ENCODE measurements at places on chromosomes 4 and X.

DNA sequence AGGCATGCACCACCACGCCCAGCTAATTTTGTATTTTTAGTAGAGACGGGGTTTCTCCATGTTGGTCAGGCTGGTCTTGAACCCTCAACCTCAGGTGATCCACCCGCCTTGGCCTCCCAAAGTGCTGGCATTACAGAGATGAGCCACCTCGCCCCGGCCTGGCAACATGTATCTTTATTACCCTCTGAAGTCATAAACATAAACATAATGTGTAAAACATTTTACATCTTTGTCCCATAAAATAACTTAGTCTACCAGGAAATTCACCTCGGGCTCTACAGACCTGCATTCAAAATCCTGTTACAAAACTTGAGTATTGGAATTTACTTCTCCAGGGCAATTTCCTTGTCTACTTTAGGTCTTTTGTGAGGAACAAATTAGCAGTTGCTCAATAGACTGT lies 68.1 kb upstream of the DUSP21 start:
- DNase-seq: no peak

- no peak for DNase-seq
Measured at GRCh38 chr4:128550060-128550459, 259.4 kb upstream of the JADE1 start.

- no peak for DNase-seq
Measured at GRCh38 chr4:26867914-26868684, 7.5 kb downstream of the STIM2 start.

DNA sequence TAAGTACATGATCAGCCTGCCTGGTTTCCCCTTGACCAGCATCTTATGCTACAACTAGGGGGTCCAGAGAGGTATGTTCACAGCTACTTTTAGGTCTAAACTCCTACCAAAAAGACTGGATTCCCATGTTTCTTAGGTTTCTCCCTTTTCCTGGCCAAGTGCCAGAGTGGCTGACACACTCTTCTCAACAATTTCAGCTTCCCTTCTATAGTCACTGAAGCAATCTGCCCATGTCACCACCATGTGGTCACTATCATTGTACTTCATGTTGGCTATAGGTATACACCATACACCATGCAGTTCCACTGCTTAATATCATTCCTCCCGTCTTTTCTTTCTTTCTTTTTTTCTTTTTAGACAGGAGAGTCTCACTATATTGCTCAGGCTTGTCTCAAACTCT lies 66.9 kb downstream of the KLHL13 start:
- no peak for DNase-seq

DNA sequence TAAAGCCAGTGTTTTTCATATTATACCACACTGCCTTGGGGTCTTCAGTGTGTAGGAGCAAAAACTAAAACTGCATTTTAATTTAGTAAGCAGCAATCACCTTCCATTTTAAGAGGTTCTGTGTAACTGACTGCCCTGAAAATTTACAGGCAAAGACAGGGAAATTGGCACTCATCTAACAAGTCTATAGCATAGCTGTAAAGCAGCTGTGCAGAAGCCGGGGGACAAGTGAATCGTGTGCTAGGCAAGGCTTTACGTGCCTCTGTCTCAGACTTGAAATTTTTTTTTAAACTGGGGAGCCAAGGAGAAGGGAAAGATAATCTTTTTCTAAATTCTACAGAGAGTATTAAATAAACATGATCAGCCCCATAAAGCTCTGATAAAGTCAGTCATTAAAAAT lies 39.7 kb downstream of the TSPAN5 start:
- no peak for DNase-seq

DNA sequence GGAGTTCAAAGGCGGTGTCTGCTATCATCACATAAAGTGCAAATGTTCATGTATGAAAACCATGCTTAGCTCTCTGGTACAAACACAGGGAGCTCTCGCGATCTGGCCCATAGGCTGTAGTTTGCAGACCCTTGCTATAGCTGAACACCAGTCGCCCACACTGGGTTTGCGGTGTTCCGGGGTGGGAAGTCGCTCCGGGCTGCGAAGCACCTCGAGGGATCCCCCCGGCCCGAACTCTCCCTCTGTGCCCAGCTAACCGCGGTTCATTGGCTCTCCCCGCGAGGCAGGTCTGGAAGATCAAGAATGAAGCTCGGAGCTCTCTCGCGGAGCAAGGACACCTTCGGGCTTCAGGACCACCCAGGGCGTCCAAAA lies 341 bp upstream of the PRPS2 start:
- DNase-seq: no peak

DNA sequence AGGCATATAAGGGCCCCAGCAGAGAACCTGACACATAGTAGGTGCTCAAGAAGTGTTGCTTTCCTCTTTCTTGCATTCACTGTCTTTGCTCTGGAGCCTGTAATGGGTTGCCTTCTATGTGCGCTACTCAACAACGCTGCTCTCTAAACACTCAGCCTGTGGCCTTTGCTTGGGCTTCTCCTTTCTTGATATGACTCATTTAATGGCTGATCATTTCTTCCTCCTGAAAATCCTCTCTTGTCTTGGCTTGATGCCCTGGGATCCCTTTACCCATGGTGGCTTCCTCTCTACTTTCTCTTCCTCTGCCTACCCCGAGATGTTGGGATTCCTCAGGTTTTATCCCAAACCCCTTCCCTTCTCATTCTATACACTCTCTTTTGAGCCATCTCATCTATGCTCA lies 19.9 kb upstream of the PJA1 start:
- no peak for DNase-seq

DNA sequence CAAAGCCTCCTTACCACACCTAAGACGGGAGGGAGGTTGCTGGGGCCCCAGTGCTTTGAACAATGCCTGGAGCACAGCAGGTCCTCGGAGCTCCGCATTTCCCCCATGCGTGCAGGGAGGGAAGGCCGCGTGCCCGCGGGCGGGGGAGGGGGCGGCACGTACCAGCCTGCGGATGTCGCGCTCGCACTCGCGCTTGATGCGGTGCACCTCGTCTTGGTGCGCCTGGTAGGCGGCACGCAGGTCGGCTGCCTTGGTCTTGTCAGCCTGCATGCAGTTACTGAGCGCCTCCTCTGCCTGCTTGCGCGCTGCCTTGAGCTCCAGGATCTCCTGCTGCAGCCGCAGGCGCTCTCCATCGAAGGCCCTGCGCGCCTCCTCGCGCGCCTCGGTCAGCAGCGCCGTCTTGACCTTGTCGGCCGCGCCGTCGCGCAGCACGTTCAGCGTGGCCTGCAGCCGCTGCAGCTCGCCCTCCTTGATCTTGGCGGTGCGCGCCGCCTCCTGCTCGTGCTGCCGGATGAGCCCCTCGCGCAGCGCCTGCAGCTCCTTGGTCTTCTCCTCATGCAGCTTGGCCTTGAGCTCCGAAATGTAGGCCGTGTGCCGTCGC lies 87.2 kb upstream of the C4orf50 start:
- no peak for DNase-seq

DNA sequence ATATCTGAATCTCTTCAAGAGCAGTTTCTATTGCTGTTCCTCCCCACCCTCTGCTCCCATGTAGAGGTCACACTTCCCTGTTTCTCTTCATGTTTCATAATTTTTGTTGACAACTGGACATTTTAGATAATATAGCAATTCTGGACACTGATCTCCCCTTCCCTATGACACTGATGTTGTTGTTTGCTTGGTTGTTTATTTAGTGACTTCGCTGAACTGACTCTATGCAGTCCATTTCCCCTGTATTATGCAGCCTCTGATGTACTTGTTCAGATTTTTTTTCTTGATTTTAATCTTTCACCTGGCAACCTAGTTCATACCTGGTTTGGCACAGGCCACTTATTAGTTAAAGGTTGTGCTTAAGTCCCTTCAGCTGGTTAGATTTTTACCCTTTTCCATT lies 29.2 kb downstream of the CLDN2 start:
- no peak for DNase-seq

DNA sequence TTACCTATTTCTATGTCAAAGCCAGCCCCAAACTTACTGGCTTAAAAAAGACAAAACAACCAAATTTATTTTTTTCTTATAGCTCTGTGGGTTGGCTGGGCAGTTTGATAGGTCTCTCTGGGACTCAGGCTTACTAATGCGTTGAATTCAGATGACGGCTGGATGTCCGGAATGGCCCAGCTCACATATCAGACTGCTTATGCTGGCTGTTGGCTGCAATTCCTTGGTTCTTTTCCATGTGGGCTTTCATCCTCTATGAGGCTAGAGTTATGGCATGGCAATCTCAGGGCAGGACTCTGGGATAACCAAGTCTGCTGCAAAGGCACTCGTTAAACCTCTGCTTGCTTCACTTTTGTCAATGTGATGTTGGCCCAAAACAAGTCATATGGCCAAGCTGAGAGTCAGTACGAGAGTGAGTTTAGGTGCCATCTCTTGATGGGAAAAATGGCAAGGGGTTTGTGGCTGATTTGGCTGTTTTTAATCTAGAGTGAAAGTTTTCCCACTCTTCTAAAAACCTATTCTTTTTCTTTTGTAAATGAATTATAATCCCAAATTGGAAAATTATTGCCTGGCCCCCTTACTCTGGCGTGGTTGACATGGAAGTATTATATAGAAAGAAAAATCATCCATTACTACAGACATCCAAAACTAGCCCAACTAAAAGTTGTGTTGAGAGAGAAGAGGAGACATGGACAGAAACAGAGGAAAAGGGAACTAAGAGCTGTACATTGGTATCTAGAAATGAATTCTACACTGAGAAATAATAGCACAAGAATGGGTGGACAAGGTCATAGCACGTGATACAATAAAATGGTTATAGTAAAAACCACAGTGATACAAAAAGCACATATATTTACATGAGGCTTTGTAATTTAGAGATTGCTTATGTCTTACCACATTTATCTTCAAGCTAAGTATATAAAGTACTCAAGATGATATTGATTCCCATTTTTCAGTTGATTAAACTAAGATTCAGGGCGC lies 6.6 kb downstream of the PRIMPOL start:
- no peak for DNase-seq

- no peak for DNase-seq
Measured at GRCh38 chr4:10963958-10964703, 279.6 kb upstream of the CLNK start.

GRCh38 chr4:42953321-42953720 lies 60.8 kb downstream of the GRXCR1 start:
- DNase-seq: no peak

DNA sequence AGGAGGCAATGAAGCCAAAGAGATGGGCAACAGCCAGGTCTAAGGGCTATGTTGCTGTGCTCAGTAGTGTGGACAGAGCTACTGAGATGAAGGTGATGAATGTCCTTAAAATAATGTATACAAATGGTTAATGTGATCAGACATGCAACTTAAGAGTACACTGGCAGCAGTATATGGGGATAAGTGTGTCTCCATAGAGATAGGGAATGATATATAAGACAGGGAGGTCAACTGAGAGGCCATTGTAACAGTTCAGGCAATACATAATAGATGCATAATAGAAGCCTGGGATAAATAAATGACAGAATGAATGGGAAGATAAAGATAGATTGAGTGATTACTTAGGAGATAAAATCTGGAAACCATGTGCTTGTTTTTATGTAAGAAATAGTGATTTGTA lies 250.0 kb downstream of the CFAP299 start:
- DNase-seq: no peak

- DNase-seq: peak; percentile 24
Measured at GRCh38 chr4:74932832-74933561, at the start of gene PARM1. TSS of gene PARM1 (plus strand) at chr4:74933116. CDS start at chr4:74933328, 212 bp downstream.

GRCh38 chr4:122052677-122053076 lies 99.5 kb upstream of the BLTP1 start:
- no peak for DNase-seq

Measured in activated CD4-positive, alpha-beta T cell treated with anti-CD3 and anti-CD28 coated beads, Interleukin-2, amount 50 U/mL, for 24 hours (primary cell).